ENCODE measurements at places on chromosomes 12 and 14.

GRCh38 chr12:31317471-31318395 lies 8.2 kb downstream of the SINHCAF start:
- peak; percentile 24 for DNase-seq

DNA sequence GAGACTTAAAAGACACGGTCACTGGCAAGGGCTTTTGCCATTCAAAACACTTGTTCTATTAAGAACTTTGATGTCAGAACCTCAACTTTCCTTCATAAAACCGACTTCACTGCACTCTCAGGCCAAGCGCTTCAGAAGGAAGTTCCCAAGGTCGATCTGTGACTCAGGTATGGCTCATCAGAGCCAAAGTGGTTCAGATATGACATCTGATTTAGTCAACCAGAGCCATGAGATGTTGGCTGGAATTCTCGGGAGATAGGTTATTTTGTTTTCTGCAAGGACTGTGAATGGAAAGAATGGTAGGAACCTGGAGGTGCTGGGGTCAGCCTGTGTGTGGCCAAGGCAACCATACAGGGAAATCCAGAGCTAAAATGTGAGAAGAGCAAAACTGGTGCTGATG lies 445.6 kb downstream of the GLT1D1 start:
- DNase-seq, result no peak

GRCh38 chr14:20278414-20278813 lies 27.3 kb downstream of the TTC5 start:
- DNase-seq, result no peak

DNA sequence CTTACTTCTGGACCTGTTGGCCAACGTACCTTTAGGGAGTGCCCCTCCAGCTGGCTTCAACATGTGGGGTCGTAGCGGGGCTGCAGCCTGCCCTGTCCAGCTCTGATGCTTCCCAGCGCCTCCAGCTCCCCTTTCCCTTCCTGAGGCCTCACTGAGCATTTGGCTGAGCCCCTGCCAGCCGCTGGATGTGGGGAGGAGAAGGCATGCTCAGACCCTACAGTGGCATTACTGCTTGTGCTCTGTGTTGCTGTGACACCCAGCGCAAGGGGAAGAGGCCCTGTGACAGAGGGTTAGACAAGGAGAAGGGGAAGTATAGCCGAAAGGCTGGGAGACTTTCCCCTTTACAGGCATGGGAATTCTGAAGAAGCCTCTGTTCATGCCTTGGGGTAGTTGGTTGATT lies 145.9 kb downstream of the PRKCH start:
- DNase-seq, result no peak

- no peak for DNase-seq
Observed at GRCh38 chr14:56202256-56202655, 84.0 kb downstream of the PELI2 start.

- no peak for DNase-seq
Observed at GRCh38 chr14:61511558-61511948, 183.8 kb upstream of the HIF1A start.

DNA sequence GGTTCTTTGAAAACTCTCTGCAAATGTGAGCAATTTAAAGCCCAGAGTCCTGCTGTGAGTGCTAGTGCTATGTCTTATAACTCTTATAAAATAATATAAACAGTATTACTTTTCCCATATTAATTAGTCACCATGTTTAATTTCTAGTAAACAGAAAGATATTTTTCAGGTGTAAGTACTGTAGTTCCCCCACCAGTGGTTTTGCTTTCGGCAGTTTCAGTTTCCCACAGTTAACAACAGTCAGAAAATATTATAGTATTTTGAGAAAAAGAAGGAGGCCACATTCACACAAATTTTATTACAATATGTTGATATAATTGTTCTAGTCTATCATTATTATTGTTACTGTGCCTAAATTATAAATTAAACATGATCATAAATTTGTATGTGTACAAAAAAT lies 800.5 kb downstream of the LRFN5 start:
- no peak for DNase-seq

GRCh38 chr12:132163041-132163910 lies 19.0 kb downstream of the NOC4L start:
- DNase-seq, result no peak

DNA sequence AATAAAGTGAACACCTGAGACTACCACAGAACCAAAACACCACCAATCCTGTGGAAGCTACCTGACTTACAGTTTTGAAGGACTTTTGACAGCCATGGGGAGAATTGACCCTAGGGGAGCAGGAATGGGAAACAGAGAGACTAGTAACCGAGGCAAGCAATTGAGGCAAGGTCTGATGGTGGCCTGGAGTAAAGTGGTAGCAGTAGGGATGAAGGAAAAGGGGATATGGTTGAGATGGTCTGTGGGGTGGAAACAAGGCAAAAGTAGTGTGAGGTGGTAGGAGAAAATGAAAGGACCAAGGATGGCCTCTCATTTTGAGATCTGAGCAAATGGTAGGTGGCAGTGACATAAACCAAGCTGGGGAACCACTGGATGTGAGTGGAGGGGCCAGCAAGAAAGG lies 4.2 kb upstream of the IRF9 start:
- no peak for DNase-seq

DNA sequence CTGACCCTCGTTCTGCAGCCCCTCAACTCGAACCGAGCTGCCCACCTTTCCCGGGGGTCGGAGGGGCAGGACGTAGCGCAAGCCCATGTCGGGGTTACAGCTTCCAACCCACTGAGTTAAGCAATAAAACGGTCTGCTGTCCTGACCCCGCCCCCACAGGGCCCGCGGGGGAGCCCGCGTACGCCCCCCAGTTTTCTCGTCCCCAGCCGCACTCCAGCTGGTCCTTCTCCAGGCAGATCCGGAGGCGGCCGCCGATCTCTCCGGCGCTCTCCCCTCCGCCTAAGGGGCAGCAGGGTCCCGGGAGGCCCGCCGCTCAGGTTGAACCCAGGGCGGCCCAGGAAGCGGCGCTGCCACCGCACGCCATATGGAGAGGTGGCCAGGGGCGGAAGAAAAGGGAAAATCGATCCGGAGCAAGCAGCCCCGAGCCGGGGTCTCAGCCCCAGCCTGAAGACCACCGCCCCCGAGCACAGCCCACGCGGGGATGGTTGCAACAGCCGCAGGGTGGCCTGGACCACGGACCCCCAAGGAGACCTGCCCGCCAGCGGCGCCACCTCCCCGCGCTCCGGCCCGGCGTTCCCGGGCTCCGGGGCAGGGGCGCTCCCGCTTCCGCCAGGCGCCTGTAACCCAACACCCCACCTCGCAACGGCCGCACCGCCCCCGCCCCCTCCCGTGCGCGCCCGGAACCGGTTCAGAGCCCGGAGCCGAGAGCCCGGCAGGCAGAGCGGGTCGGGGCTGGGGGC lies 760 bp downstream of the ACTN1 start:
- DNase-seq, result peak; percentile 80

- DNase-seq, result no peak
Observed at GRCh38 chr14:26856876-26857518, 259.2 kb upstream of the NOVA1 start.

DNA sequence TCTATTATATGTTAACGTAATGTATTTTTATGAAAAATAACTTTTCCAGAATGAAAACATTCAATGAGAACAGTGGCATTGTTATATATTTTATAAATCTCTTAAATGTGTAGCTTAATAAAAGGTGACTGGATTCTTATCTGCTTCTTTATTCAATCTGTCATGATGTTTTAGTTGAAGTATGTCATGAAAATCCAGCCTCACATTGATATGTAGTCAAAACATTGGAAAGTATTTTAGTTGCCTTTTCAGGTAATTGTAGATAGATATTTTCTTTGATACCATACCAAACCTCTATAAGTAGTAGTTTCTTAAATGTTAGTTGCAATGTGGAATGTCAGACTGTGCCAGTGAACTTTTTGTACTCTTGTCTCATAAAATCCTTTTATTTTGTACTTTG lies 41.3 kb upstream of the MSRB3 start:
- no peak for DNase-seq

DNA sequence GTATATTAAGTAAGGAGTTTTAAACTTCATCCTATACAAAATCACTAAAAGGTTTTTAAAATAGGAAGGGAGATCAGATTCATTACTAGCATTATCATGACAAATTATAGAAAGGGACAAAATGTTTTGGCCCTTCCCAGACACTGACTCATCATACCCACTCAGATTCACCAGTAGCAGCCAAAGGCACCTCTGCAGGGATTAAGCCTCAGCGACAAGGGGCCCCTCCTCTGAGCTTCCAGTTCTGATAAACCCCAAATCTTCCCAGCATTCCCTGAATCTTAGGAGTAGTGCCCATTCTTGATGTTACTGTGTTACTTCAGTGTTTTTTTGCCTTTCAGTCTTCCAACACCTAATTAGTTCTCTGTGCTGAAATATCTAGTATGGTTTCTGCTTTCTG lies 14.5 kb downstream of the KRAS start:
- DNase-seq, result no peak

GRCh38 chr12:2052826-2053678 lies at the start of gene CACNA1C:
Gene CACNA1C, plus strand, starts transcription at chr12:2052987. Its CDS starts 576 bp downstream, at chr12:2053563.
- DNase-seq, result peak; percentile 32

DNA sequence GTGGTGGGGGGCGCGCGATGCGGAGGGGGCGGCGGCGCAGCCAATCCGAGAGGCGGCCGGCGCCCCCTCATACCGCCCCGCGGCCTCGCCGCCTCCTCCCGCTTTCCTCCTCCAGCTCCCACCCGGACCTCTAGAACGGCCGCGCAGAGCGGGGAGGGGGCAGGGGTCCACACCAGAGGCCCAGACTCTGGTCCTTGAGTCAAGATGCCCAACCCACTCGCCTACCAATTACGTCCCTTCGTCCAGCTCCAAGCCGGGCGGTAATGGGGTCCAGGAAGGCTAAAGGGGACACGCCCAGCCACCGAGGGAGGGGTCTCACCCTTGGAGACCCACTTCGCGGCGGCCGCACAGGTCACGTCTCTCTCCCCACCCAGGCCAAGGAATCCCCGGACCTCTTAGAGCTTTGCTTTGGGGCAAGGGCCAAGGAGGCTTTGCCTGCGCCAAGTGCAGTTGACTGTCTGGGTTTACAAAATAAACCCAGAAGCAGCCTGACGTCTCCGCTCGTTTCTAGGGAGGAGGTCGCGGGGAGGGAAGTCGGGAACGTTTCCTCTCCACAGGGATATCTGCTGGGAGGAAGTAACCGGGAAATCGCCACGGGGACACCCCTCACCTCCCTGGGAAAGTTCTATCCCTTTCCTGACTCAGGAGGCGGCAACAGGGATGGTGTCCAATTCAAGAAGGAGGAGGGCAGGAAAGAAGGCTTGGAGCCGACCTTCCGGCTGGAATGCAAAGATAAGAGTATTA lies 394 bp upstream of the AMIGO2 start:
- no peak for DNase-seq

- DNase-seq, result no peak
Observed at GRCh38 chr14:77296155-77296554, 24.5 kb downstream of the POMT2 start.

GRCh38 chr14:103103461-103104388 lies 9.2 kb downstream of the EXOC3L4 start:
- no peak for DNase-seq

- DNase-seq, result no peak
Observed at GRCh38 chr12:911191-911826, 38.2 kb downstream of the RAD52 start.

DNA sequence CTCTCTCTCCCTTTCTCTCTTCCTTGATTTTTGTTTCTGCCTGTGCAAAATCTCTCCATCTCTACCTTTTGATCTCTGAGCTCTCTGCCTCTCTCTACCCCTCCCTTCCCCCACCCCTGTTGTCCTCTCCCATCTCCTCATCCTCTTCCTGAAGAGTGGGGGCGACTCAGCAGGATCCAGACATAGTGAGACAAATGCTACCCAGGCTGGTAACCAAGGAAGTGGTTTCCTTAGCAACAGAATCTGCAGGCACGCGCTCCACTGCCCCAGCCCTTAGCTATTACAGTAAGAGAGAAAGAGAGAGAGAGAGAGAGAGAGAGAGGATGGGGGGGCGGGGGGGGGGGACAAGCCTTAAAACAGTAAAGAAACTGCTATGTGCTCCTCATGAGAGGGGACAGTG lies 85.6 kb downstream of the CMKLR1 start:
- no peak for DNase-seq

DNA sequence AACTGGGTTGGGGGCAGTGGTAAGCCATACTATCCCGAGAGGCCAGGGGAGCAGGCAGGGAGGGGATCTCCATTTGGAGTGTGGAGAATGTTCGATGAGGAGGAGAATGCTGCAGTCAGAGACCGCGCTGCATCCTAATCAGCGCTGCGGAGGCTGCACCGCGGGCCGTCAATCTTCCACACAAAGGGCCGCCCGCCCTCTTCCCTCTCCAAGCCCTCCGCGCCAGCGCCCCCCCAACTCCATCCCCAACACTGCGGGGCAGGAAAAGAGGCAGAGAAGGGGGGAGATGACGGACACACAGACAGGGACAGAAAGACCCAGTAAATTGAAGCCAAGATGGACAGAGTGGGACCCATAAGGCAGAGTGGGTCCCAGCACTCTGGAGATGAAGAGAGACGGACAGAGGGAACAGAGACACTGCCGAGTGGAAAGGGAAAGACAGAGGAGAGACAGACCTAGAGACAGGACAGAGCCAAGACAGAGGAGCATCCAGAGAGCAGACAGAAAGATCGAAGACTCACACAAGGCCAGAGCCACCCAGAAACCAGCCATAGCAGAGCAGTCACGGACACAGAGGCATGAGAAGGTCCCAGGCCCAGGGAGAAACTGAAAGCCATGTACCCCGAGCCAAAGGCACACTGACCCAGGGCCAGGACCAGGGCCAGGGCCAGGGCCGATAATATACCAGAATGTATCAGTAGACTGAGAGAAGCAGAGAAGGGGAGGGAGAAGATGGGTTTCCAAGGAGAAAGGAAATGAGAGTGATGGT lies 3.5 kb downstream of the CISTR start:
- no peak for DNase-seq

DNA sequence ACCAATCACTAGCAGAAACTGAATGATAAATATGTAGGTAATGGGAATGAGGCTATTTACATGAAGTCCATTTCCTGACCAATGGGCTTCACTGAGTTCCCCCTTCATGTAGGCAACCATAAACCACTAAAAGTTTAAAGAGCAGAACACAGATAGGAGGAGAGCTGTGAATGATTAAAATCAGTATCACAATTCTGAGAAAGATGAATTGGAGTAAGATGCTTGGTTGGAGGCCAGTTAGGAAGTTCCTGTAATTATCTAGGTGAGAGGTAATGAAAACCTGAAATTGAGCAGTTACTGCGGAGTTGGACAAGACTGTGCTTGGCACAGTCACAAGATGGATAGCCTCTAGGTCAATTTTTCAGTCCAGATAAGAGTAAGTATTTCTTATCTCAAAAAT lies 56.6 kb downstream of the GALNT4 start:
- no peak for DNase-seq

DNA sequence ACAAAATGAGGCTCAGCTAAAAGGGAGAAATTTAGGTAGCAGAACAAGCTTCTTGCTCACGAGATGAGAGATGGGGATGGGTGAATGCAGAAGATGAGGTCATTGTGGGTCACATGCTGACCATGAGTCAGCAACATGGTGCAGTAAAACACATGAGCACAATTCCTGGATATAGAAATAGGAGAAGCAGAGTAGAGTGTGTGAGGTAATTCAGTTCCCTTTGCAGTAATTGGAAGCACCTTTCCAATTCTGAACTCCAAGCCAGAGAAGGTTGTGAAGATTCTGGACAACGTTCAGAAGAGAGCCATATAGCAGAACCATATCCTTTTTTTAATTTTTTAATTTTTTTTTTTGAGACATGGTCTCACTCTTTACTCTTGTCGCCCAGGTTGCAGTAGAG lies 62.0 kb upstream of the LMNTD1 start:
- no peak for DNase-seq

- DNase-seq, result no peak
Observed at GRCh38 chr14:89564989-89565388, 148.0 kb upstream of the FOXN3 start.

All from HAP-1 (cell line).